ENCODE measurements at places on chromosomes 16 and 17. TPM values are rescaled to one million over a fixed set of nuclear protein-coding genes. Genes with fewer than 3 reads are reported as not detected.

The SEPTIN12 gene
- total RNA-seq = not detected

The TPSG1 gene
- not detected for total RNA-seq

The ALOX12 gene
- not detected for total RNA-seq

The KRT27 gene
- not detected for total RNA-seq

The PYY gene
- not detected for total RNA-seq

The MYL4 gene
- total RNA-seq = not detected

The SLC5A11 gene
- 0.66 TPM for total RNA-seq

The CLEC3A gene
- not detected for total RNA-seq

The XAF1 gene
- total RNA-seq = not detected

Data from A549 treated with CpdA at 1 μM for 4 hours (cell line).